Stimulated activated CD8-positive, alpha-beta memory T cell treated with anti-CD3 and anti-CD28 coated beads, Interleukin-7, amount 100 ng/mL, for 1 hour (primary cell): ENCODE measurements at places on chromosomes 3 and 15.

DNA sequence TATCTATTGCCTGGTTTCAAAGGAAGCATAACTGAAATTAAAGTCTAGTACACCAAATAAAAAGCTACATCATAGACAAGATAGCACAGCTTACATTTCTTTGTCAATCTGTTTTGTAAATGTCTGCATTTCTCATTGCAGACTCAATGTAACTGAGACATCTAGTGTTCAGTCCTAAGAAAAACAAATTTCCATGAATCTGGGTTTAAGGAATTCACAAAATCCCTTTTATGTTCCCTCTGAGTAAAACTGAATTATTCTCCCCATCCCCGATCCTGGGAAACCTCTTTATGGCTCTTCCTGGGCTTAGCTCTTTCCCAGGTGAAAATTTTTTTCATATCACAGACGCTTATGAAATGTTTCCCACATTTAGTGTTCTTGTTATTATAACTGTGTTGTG lies 21.6 kb upstream of the RASA2 start:
- no peak for DNase-seq

DNA sequence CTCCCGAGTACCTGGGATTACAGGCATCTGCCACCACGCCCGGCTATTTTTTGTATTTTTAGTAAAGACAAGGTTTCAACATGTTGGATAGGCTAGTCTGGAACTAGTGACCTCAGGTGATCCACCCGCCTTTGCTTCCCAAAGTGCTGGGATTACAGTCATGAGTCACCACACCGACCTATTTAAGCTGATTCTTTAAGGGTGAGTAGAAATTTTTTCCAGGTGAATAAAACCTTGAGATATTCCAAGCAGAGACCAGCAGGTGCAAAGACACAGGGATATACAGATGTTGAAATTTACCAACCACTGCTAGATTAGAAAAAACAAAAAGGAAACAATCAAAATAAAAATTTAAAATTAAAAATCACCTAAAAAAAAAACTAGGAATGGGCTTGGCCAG lies 74.4 kb upstream of the CHRNB4 start:
- DNase-seq = no peak

- DNase-seq = no peak
Observed at GRCh38 chr3:182904164-182904563, 76.2 kb downstream of the DCUN1D1 start.

- peak; percentile 79 for DNase-seq
Observed at GRCh38 chr3:49553692-49554632, at the start of gene BSN. Gene BSN (plus strand): TSS chr3:49554477. CDS start chr3:49554603, 126 bp downstream.

DNA sequence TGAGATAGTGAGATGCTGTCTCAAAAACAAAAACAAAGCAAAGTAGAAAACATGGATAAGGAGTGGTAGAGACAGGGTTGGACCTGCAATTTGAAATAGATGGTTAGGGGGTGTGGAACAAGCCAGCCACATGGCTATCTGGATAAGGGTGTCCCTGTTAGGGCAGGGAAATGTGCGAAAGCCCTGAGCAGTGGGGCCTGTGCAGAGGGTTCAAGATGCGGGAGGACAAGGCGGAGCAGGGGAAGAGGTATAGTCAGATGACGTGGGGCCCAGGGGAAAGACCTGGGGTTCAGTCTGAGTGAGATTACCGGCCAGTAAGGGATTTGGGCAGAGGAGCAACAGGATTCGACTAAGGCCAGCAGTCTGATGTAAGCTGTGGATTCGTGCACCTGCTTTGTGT lies 18.4 kb upstream of the NR2E3 start:
- DNase-seq = no peak

DNA sequence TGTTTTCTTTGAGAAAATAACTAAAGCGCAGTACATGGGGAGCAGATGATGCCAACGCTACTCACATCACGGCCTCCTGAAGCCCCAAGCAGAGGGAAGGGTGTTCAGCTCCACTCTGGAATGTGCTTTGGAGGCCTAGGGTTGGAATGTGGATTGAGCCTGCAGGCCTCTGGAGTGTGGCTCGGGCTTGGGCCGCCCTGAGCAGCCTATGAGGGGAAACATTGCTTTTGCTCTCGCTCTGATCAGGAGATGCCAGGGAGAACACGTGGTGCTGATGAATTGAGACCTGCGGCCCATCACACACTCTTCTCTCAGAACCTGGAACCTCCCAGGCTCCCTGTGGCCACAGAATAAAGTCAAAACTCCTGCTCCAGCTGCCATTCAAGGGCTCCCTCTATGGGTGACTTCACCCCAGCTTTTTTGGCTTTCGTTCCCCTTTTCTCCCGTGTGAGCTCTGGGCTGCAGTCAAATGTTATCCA lies 23.3 kb downstream of the CCDC13 start:
- DNase-seq = no peak

- no peak for DNase-seq
Observed at GRCh38 chr15:92650256-92650655, 5.3 kb downstream of the FAM174B start.

GRCh38 chr3:59128685-59129084 lies 78.9 kb upstream of the CFAP20DC start:
- no peak for DNase-seq

DNA sequence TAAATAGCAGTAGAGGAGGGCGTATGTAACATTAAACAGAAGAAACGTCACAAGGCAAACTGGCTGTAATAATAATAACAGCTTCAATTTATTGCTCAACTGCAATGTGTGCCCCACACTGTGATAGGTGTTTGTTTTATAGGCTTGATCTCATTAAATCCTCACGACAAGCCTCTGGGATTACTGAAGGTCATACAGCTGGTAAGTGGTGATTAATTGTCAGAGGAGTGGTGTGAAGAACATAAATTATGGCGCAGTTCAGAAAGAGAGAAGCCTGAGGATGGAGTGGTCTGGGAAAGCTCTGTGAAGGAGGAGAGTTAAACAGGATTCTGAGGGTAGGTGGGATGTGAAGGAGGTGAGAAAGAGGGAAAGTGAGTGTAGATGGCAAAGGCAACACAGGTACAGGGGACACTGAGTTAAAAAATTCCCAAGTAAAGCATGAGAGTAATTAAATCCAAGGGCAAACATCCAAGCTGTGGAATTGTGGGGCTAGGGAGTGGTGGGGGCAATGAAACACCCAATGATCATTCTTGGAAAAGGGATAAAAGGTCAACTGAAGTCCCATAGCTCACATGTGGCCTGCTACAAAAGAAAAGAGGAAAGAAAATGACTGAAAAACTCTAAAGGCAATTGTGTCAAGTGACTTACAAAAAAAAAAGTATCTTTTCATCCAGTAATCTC lies 16.5 kb upstream of the GLCE start:
- DNase-seq = no peak

GRCh38 chr3:45167011-45167911 lies 21.1 kb upstream of the CDCP1 start:
- peak; percentile 62 for DNase-seq

DNA sequence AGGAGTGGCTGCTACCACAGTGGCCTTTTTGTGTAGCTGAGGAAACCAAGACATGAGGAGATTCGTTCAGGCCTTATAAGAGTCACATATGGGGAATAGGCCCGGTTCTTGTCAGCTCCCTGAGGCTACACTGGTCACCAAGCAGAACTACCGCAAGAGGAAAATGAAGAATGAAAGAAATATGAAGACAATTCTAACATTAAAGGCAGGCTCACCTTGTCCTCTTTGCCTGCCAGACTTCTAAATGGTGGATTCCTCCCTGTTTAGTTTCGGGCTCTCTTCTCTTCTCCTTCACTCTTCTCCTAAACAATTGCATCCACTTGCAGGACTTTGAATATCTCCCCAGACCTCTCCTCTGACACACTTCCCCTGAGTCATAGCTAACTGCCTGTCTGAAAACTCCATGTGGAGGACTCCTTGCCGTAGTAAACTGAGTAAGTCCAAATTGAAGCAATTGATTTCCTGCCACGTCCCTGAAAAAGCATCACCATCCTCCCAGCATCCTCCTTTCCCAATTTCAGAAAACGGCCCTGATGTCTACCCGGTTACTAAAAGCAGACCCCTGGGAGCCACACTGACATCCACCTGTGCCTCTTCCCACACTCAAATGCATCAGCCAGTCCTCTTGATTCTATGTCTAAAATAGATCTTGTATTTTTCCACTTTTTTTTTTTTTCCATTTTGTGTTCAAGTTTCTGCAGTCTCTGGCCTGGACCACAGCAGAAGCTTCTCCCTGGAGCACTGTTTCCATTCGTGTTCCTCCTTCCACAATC lies 30.3 kb upstream of the VEPH1 start:
- no peak for DNase-seq

GRCh38 chr3:114691871-114692270 lies 398.0 kb downstream of the TIGIT start:
- no peak for DNase-seq

GRCh38 chr15:52523192-52523591 lies 5.5 kb downstream of the MYO5A start:
- no peak for DNase-seq

DNA sequence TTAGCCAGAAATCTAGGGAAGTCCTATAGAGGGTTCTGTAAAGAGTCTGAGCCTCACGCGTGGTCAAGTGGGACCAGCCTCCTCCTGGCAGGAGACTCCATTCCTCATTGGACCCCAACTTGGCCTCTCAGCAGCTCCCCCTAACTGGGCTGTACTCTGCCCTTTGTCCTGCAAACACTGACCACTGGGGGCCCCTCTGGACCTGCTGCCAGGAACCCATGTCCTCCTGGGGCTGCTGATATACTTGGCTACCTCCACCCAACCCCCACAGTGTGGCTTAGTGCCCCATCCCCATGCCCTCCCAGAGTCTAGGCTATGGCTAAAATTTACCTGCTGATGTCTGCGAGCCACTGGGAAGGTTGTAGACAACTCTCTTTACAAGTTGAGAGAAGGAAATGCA lies 62.7 kb downstream of the UBP1 start:
- DNase-seq = no peak

DNA sequence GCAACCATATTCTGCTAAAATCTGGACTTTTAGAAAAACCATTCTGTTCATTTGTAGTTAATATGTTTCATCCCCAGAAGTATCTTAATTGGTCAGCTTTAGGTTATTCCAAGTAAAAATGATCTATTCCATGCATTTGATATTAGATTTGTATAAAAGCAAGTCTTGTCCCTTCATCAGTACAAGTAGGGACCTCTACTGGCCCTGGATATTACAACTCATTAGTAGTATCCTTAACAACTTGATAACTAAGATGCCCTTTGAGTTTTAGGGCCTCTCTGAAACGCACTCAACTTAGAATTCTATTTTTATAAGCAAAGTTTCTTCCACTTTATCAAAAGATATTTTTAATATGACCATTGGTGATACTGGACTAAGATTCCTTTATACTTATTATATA lies 25.3 kb upstream of the SELENOT start:
- DNase-seq = no peak

DNA sequence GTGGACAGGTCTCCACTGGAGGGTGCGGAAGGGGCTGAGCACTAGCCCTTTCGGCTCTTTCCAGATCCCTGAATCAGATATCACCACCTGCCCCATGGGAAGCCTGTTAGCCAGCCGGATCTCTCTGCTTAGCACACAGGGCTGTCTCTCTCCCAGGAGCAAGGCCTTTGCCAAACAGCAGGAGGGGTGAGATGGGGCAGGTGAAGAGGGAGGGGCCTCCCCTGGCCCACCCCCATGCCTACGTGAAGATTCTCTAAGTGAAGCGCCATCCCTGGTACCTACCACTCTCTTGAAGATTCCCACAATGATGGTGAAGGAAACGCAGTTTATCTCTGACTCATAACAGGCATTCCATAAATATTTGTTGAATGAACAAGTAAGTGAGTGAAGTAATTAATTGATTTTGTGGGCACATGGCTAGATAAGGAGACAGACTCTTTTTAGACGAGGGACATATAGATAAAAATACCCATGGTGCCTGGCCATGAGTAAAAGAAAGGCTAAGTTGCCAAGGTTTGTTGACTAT lies 19.6 kb upstream of the HCN4 start:
- DNase-seq = no peak

DNA sequence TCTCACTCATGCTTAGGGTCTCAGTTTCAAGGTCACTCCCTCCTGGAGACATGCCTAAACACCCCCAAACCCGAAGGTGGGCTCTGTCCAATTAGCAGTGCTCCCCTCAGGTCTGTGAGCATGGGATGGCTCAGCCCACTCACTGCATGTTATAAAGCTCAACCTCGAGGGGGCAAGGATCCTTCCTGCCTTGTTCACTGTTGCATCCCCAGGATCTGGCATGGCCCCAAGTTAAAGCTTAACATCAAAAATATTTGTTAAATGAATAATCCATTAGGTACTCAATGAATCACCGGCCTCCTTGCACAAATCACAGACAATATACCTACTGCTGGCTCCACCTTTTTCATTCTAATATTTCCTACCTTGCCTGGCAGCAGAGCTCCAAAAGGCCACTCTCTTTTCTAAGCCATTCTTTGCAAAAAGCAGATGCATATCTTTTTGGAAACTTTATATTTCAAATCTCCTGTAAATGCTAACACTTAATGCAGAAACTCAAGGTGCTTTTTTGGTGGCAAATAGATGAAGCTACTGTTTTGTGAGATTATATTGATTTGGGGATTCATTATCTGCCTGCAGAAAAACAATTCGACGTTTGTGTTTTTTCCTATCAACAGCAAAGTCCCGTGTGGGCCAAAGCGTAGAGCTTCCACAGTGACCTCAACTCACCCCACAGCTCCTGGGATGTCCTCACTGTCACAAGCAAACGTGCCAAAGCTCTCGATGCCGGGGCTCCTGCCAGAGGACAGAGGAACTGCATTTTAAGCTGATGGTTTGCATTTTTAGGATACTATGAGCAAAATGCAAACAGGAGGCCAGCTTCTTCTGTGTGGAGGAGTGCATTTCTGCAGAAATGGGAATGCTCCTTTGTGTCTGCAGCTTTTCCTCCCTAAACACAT lies 35.4 kb downstream of the PCOLCE2 start:
- DNase-seq = no peak

DNA sequence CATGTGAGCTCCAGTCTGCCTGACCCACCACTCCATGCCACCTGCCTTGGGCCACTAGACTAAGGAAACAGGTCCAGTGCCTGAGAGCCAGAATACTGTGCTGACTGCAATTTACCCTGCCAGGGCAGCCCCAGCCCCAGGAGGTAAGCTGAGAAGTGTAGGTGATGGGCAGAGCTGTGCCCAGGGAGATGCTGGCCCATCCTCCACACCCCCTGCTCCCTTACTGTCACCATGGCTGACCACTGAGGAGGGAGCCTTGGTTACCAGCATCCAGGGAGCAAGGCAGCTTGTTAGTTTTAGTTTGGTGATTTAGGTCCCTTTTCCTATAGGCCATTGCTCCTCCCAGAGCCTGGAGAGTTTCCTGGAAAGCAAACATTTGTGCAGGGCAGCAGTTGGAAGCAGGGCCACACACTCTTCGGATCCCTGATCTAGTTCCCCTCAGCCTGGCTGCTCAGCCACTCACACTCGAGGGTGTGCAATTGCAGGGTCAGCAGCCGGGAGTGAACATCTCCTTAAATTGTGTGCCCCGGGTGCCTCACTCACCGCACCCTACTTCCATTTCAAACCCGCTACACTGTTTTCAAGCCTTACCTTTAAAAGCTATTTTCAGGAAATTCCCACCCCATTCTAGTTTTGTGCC lies 2.0 kb downstream of the GALNT15 start:
- no peak for DNase-seq

DNA sequence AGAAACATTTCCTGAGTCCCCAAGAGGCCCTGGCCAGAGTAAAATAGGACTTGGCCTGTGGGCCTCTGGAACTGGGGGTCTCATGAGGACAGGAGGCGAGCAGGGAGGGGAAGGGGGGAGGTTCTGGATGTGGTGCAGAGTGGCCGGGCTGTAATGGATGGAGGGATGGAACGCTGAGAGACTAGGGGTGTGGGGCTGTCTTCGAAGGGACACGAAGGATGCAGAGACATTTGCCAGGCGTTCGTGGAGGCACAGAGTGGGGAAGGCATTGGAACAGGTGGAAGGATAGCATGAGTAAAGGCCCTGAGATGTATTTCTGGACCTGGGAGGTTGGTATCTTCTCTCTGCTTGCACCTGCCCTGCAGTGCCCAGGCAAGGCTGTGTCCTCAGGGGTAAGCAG lies 2.1 kb upstream of the LCTL start:
- DNase-seq = no peak
